ENCODE measurements at places on chromosomes 5 and 9. TPM values are rescaled to one million over a fixed set of nuclear protein-coding genes. Genes with fewer than 3 reads are reported as not detected.
A peak's percentile ranks its signal among the peaks of the same experiment; 100 is the strongest.

GRCh38 chr5:82561797-82562196 lies 283.6 kb upstream of the RPS23 start:
- no peak overlapping the region for H3K4me3 ChIP-seq
- no peaks in the 10 kb centered on the region for H3K27me3 ChIP-seq
- H3K4me1 ChIP-seq: peaks cover 6% of the 10 kb centered on the region

ENTPD2 gene
- 14.1 TPM for polyA plus RNA-seq

DNA sequence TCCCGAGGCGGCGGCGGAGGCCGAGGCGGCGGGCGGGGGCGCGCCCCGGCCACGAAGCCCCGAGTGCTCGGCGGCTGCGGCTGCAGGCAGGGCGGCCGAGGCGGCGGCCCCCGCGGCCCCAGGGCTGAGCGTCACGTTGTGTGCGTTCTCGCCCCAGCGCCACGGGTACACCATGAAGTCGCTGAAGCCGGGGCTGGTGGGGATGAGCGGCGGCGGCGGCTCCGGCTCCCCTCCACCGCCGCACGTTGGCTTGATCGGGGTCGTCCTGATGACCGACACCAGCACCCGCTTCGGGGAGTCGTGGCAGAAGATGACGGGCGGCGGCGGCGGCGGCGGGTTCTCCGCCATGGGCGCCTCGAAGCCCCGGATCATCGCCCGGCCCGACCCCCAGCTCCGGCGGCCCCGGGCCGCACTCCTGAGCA lies 498 bp downstream of the ZNF367 start:
- H3K36me3 ChIP-seq: no peaks in the 10 kb centered on the region
- peaks cover 12% of the 10 kb centered on the region for H3K4me1 ChIP-seq
- peak overlapping the region; percentile 53 for H3K4me3 ChIP-seq
- H3K27ac ChIP-seq: peak overlapping the region; percentile 86
- peak; percentile 30 for DNase-seq

DNA sequence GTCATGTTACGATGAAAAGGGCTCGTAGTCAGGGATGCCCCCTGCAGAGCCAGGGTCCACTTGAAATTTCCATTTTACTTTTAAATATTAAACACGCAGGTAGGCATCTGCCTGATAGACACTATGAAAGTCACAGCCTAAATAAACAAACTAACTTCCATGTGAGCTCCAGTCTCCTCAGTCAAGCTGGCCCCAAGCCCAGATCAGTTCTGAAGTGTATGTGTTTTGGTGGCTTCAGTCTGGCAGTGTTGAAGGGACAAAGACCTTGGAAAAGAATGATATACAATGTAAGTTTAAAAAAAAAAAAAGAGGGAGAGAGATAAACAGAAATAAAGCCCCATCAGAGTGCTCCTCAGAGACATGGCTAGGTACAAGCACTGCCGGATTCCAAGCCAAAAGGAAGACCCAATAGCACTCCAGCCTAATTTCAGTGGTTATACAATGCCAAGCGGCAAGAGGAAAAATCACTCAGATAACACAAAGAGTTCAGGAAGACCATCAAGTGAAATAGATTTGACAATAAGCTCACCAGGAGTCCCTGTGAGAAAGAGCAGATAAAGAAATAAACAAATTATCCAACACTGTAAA lies 181.0 kb downstream of the BNC2 start:
- H3K4me1 ChIP-seq: peaks cover 9% of the 10 kb centered on the region
- DNase-seq: peak; percentile 74
- H3K27ac ChIP-seq: no peak overlapping the region
- H3K36me3 ChIP-seq: no peaks in the 10 kb centered on the region
- no peak overlapping the region for H3K4me3 ChIP-seq
- H3K27me3 ChIP-seq: no peaks in the 10 kb centered on the region

DNA sequence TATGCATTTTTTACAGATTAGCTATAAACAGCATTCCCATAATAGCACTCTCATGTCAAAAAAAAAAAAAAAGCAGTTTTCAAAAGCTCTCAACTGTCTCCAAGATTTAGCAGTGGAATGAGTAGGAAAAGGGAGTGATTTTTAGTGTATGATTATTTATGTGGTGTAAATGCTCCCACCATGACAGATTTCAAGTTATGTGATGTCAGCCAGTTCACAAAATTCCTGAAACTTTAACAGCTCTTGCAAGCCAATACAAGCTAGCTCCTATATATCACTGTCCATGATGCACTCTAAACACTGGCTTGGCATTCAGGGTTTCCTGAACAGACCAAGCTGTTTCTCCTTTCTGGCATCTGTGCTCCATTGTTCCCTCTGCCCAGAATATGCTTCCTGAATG lies 7.9 kb upstream of the ANKDD1B start:
- no peaks in the 10 kb centered on the region for H3K27me3 ChIP-seq
- H3K27ac ChIP-seq: no peak overlapping the region
- peak; percentile 65 for DNase-seq
- no peaks in the 10 kb centered on the region for H3K4me1 ChIP-seq
- H3K36me3 ChIP-seq: peaks cover 14% of the 10 kb centered on the region
